Vein endothelial cell (primary cell): ENCODE measurements at places on chromosomes 2 and 18. TPM values are rescaled to one million over a fixed set of nuclear protein-coding genes. Genes with fewer than 3 reads are reported as not detected.

FIGN gene
- total RNA-seq: 0.98 and 1.3 TPM in 2 replicates

GNLY gene
- not detected in 2 replicates for total RNA-seq

CHAC2 gene
- 6.9 and 9.1 TPM in 2 replicates for total RNA-seq

CEBPZOS gene
- 15.4 and 15.9 TPM in 2 replicates for total RNA-seq

DOK1 gene
- total RNA-seq: 11.5 and 14.7 TPM in 2 replicates

PROC gene
- total RNA-seq: not detected in 2 replicates

CNRIP1 gene
- 46.4 and 48.7 TPM in 2 replicates for total RNA-seq

XDH gene
- not detected in 2 replicates for total RNA-seq
